ENCODE measurements at places on chromosomes 16 and 17.

DNA sequence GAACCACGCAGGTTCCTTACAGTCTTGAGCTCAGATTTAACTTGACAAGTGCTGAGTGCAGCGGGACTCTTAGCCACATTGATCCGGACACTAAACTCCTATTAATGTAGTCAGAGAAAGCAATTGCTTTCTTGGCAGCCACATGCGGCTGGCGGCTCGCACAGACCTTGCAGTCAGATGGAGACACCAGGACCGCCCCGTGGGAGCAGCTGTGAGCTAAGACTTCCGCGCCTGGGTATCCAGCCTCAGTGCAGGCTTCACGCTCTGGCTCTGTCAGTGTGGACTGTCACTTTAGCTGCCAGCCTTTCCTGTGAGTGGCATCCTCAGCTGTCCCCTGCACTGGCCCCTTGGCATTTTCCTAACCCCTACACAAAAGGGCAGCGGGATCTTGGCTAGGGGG lies 80.9 kb upstream of the NLRP1 start:
- DNase-seq: no peak

GRCh38 chr17:67569015-67569451 lies 148.7 kb upstream of the NOL11 start:
- DNase-seq: no peak

- DNase-seq: no peak
Measured at GRCh38 chr17:9557161-9557755, 18.4 kb downstream of the STX8 start.

DNA sequence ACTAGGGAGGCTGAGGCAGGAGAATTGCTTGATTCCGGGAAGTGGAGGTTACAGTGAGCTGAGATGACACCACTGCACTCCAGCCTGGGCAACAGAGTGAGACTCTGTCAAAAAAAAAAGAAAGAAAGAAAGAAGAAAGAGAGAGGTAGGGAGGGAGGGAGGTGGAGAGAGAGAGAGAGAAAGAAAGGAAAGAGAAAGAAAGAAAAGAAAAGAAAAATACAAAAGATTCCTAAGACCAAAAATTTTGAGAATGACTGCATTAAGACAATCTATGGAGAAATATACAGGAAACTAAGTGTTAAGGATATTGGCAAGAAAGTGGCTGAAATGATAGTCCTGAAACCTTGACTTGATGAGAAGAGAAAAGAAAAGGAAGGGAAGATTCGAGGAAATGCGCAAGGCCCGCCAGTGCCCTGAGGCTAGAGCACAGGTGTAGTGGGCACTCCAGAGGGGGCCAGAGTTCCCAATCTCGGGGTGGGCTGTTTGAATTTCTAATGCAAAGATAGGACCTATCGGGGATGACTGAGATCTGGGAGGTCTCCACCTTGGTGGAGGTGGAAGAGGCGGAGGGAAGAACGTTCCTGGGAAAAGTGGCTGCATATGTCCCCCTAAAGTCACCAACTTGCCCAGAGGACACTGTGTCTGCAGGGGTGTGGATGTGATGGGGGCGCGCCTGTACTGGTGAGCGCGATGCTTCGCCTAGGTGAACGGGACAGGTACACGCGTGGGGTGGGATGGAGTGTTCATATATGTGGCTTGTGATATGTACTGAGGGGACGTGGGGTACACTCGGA lies 654 bp upstream of the SCNN1B start:
- no peak for DNase-seq

- DNase-seq: no peak
Measured at GRCh38 chr16:20271893-20272292, 55.4 kb downstream of the GP2 start.
